ENCODE measurements at places on chromosomes 3 and 15.
A peak's percentile ranks its signal among the peaks of the same experiment; 100 is the strongest.

DNA sequence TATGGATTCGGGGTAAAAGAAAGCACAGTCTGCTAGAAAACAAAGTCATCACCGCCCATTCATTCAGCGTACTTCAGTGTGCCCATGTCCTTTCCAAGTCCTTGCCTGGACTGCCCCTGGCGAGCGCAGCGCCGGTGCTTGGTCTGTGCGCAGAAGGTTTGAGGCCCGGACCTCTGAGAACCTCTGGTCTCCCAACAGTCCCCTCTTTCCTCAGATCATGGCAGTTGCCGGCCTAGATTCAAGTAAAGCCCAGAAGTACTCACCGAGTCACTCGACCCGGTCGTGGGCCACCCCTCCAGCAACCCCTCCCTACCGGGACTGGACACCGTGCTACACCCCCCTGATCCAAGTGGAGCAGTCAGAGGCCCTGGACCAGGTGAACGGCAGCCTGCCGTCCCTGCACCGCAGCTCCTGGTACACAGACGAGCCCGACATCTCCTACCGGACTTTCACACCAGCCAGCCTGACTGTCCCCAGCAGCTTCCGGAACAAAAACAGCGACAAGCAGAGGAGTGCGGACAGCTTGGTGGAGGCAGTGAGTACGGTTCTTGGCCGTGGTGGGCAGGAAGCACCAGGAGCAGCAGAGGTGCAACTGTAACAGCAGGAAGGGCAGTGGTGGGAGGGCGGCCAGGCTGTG lies 36.3 kb downstream of the CHDH start:
- DNase-seq, result no peak

DNA sequence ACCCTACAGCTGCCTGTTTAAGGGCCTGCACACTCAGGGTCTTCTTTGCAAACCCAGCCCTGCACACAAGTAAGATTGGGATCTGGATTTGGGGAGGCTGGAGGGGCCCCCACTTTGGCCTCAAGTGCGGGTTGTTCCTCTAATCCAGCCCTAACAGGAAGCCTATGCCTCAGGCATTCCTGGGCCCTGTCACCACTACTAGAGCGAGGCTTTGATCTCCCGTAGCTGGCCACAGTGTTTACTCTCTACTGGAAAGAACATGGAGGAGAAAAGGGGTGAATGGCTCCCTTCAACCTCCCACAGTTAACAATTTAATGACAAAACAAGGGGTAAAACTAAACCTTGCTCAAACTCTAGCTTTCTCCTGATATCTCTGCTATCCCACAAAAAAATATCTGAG lies 48.4 kb downstream of the DZIP1L start:
- DNase-seq, result no peak

DNA sequence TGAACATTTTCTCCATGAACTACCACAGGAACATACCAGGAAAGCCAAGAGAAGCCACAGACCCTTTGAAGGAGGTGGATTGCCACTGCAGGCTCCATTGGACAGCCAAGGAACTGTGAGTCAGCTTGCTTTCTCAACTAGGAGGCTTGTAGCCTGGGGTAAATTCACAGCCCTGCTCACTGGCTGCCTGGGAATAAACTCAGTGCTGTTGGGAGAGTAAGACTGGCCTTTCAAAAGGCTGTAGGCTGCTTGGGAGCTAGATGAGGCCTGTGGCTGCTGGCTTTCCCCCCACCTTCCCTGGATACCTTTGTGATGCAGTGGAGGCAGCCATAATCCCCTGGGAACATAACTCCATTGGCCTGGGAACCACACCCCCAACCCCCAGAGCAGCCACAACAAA lies 223.5 kb upstream of the RBMS3 start:
- DNase-seq, result no peak

DNA sequence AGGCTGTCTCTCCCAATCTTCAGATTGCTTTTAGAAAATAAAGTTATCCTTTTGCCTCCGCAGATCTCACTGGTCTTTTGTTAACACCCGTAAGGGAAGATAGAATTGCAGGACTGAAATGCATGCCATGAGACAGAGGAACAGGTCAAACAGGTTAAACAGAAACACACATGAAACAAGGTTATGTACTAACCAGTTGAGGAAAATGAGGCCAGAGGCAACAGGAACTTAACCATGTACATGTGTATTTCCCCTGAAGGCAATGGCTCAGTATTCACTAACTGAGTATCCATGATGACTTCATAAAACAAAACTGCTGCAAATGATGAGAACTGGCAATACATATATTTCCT lies 169.1 kb upstream of the NSMCE3 start:
- no peak for DNase-seq

GRCh38 chr15:88909956-88910831 lies 3.0 kb downstream of the MFGE8 start:
- no peak for DNase-seq

- no peak for DNase-seq
These were observed 97.7 kb upstream of the ZBED2 start for GRCh38 chr3:111692593-111693552.

DNA sequence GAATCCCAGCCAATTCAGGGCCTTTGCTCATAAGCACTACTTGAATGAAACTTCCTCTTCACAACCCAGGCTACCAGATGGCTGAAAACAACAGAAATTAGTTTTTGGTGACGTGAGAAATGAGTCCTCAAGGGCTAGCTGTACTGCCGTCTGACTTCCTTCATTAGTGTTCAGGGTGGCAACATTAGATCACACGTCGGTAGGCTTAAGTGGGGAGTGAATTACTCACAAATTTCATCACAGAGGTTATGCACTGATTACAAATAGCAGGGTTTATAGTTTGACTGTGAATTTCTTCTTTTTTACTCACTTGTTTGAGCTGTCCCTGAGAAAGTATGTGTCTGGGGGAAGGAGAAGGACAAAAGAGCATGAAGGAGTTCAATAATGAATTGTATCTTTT lies 397.2 kb downstream of the GAP43 start:
- no peak for DNase-seq

GRCh38 chr3:14206548-14207177 lies 28.0 kb downstream of the LSM3 start:
- no peak for DNase-seq

DNA sequence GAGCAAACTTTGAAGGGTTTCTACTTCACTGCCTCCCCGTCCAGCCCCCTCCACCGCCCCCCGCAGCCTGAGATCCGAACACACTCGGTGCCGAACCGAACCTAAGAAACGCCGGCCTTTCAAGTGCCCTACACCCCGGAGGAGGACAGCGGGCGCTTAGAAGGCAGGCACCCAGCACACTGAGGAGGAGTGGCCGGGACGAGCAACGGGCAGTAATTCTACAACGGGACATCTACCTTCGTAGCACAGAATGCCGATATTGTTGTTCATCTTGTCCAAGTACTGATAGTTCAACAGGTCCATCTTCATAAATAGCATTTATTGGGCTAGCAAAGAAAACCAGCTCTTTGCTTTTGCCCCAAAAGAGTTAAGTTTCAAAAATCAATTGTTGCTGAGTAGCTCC lies 513 bp downstream of the VGLL4 start:
- no peak for DNase-seq

DNA sequence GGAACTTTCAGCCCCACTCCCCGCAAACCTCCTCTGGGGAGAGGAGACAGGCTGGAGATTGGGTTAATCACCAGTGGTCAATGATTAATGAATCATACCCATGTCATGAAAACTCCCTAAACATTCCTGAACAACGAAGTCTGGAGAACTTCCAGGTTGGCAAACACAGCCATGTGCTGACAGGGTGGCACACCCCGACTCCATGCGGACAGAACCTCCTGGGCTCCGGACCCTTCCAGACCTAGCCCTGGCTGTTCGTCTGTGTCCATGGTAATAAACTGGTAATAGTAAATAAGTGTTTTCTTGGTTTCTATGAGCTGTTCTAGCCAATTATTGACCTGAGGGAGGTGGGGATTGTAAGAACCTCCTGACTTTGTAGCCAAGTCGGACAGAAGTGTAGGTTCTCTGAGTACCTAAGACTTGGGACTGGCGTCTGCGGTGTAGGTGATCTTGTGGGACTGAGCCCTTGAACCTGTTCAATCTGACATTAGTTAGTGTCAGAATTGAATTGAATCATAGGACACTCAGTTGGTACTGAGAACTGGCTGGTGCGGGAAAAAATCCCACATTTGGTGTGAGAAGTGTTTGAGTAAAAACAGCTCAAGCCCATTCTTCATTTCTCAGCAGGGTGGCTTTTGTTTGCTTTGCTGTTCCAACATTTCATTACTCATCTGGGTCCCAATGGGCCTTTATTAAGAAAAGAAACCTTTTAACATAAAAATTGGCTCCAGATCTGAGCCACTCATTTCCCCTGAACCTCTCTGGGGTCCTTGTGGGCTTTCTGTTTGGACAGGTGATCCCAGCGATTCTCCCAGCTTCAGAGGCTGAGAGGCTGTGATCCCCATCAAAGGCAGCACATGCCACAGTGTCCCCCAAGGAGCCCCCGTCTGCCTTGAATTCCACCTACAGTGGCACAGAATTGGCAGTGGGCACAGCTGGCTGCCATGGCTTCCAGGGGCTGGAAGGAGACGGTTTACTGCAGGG lies 151.0 kb downstream of the TJP1 start:
- DNase-seq, result peak; percentile 78

DNA sequence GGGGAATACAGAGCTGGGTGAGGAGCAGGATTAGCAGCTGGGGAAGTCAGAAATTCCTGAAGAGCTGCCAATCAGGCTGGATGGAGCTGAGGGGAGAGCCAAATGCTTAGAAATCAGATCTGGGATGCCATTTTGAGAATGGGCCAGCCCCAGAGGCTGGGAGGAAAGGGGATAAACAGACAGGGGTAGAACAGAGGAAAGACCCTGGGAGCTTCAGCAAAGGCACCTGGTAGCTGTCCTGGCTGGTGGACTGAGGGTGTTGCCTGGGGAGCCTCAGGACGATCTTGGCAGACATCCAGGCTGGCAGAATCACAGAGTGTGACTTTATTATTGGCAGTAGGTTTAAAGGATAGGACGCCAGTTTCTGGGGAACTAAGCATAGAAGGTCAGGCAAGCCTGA lies 97.8 kb downstream of the SQOR start:
- DNase-seq, result no peak

GRCh38 chr3:52128118-52128683 lies 26.0 kb downstream of the POC1A start:
- no peak for DNase-seq

DNA sequence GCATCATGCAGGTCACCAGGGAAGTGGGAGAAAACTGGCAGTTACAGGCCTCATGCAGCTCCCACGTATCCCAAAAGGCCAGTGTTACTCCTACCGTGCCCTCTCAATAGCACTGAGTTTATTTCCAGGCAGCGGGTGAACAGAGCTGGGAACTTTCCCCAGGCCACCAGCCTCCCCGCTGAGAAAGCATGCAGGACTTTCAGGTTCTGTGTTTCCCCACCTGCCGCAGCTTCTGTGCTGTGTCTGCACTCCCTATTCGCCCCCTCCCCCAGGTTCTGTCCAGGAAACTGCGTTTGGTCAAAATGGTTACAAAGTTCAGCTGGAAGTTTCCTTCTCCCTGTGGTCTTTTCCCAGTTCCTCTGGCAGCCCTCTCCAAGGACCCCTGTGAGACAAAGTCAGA lies 21.4 kb downstream of the NEK11 start:
- no peak for DNase-seq

GRCh38 chr3:114192136-114192535 lies 13.3 kb upstream of the DRD3 start:
- no peak for DNase-seq

- no peak for DNase-seq
These were observed 1360.9 kb upstream of the ALCAM start for GRCh38 chr3:104005815-104006214.

DNA sequence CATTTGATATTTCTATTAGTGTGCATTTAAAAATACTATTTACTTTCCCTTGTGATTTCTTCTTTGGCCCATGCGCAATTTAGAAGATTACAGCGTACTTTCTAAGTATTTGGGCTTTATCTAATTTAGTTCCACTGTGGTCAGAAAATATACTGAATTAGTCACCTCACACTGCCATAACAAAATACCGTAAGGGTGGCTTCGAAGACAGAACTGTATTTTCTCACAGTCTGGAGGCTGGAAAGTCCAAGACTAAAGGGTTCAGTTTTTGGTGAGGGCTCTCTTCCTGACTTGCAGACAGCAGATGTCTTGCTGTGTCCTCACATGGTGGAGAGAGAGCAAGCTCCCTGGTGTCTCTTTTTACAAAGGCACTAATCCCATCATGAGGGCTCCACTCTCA lies 286.2 kb downstream of the ADAMTSL3 start:
- no peak for DNase-seq

- no peak for DNase-seq
These were observed 148.6 kb downstream of the CD47 start for GRCh38 chr3:107942244-107942643.

GRCh38 chr3:107429320-107430181 lies 52.3 kb downstream of the CCDC54 start:
- peak; percentile 73 for DNase-seq
